ENCODE measurements at places on chromosomes 12 and 14. TPM values are rescaled to one million over a fixed set of nuclear protein-coding genes. Genes with fewer than 3 reads are reported as not detected.
A peak's percentile ranks its signal among the peaks of the same experiment; 100 is the strongest.

DNA sequence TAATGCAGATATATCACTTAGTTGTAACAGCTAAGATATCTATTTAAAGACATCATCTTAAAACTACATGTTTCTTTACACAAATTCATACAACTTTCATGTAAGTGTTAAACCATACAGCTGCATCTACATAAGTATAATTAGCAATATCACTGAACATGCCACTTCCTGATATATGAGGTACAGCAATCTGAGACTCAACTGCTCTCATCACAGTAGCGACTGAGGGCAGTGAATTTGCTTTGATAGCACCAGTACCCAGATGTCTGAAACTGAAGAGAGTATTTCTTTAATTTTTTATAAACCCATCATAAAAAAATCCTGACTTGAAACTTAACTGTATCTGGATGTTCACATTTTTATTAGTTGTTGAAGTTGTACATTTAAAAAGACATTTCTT, 34.7 kb upstream of the NUAK1 start:
- no peak for DNase-seq

DNA sequence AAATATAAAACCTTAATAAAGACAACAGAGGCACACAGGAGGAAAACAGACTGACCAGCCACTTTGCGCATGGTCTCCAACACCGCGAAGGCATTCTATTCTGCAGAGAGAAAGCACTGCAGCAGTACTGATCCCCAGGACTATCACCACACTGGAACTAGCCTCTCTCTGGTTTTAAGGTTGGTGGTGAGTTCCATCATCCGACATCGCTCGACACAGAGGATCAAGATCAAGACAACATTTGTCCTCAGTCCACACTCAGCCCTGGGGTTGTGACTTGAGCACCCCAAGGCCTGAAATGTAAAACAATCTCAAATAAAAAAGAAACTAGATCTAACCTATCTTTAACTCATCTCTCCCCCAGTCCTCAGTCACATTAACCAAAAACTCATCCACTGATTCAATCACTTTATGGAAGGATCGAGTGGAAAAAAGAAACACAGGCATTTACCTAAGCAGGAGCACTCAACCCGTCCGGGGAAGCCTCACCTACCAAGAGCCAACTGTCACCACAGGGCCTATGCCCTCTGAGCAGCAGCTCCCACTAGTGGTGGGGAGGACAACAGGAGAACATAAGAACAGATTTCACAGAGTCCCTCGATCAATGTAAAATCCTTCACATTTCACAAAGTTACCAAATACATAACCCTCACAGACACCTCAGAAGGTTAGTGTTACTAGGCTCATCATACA, 17.7 kb downstream of the STXBP6 start:
- no peak for DNase-seq

- no peak for DNase-seq
Observed at GRCh38 chr12:128745772-128746689, 77.7 kb downstream of the SLC15A4 start.

GRCh38 chr14:68395604-68396003, 397.3 kb downstream of the ZFP36L1 start:
- DNase-seq, result no peak

DNA sequence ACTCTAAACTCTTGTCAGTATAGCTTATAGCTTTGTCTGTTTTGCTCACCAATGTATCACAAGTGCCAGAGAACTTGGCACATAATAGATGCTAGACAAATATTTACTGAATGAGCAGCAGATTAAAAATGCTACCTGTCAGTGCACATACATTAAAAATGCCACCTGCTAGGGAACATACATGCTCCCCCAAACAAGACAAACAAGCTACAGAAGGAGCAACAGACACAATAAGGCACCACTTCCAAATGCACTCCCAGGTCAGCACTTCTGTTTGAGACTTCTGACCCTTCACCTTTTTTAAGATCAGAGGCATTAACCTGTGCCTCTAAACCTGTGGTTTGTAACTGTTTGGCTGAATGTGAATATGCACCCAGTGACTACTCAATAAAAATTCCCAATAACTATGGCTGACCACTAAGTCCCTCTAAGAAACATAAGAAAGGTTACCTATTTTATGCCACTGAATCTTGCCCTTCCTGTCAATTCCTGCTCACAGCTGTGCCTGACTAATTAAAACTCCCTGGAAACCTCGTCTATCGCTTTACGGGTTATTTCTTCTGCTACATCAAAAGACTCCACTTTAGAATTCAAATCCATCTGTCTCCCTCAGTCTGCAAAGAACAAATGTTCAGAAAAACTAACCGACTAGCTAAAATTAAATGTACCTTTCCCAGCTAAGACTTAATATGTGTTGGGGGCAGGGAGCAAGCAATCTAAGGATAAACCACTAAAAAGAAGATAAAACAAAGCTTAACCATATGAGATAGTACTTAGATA, 41.0 kb downstream of the HECTD4 start:
- DNase-seq, result no peak

GRCh38 chr12:132494294-132495164, 4.6 kb downstream of the FBRSL1 start:
- peak; percentile 78 for DNase-seq

DNA sequence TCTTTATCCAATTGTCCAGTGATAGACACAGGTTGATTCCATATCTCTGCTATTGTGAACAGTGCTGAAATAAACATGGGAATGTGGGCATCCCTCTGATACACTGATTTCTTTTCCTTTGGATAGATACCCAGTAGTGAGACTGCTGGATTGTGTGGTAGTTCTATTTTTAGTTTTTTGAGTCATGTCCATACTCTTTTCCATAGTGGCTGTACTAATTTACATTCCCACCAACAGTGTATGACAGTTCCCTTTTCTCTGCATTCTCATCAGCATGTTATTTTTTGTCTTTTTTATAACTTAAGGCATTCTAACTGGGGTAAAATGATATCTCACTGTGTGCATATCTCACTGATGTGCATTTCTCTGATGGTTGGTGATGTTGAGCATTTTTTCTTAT, 24.8 kb upstream of the VASH1 start:
- no peak for DNase-seq

DNA sequence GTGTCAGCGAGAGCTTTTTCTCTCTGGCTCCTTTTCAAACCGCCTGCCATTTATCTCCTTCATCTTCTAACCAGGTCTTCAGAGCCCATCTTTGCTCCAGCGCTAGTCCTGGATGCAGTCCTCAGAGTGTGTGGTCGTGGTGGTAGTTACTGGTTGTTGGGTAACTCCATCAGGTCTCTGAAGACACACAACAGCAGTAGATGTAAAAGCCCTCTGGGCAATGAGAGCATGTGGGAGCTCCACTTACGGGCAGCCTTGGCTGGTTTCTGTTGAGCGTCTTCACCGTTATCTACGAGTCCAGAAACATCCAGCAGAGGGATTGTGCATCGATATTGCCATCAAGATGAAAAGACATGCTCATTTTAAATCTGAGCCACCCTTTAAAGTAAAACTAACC, 61.2 kb downstream of the FBXL14 start:
- no peak for DNase-seq

DNA sequence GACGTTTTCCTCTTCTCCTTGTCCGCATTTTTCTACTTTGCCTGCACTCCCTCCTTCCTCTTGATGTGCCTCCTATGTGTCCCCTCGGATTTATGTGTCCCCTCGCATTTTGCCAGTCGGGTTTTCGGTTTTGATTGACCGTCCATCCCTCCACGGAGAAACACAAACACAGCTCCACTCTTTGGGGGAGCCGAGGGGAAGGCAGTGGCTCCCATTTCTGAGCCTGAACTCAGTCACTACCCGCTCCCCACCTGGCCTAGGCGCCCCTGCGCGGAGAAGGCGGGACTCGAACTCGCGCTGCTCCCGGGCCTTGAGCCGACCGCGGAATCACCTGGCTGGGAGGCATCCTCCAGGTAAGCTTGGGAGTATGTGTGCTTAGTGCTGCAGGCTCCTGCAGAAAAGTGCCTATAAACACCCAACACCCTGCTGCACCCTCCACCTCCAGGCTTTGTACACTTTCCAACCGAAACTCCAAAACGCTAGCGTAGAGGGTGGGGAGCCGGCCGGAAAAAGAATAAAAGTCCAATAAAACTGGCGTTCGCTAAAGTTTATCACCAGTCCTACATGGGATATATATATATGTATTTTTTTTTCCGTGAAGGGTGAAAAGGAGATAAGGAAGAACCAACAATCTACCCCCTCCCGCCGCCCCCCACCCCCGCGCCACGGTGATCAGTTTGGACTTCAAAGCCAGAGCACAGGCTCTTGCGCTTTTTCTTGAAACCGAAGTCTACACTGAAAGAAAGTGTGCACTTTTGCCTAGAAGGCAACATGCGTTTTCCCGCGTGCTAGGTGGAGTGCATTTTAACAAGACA, 3.3 kb upstream of the CCND2 start:
- DNase-seq, result peak; percentile 15

DNA sequence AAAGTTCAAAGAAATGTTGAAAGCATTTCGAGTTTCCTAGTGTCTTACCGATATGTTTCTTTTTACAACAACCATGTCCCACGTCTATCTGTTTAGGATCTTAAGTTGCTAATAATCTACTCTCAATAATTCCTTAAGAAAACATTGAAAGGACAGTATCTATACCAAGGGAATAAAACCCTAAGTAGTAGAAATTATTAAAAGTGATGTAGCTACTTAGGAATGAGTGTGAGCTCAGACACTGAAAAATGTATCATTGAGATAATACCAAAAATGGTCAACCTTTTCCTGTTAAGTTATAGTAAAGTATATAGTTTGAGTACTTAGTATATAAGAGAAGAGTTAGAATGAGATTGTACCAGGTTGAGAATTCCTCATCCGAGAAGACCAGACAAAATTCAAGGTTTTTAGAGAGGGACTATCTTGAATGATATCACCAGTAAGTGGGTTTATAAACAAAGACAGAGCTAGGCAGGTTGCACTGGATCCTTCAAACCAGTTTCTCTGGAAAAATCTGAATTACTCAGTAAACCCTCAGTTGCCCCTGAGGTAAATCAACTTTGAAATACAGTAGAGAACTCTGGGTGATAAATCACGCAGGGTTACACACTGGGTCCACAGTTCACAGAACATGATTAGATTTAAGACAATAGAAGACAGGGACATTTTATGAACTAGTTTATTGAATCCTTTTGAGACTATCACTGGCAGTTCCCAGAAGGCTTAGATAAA, 96.8 kb downstream of the ERGIC2 start:
- DNase-seq, result no peak

DNA sequence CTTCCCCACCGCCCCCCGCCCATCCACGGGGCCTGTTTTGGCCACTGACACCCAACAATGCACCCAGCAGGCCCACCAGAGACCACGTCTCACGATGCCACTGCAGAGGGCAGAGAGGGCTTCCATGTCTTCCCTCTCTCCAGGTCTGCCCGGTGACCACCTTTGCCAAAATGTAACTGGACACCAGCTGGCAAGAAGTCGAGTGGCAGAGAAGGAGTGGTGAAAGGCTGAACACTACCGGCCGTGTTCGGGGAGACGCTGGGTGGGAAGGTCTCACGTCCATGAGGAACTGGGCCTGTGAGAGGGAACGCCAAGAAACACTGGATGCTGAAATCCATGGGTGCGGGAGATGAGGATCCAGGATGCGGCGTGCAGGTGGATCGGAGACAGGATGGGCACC, 308.2 kb downstream of the ADGRD1 start:
- DNase-seq, result peak; percentile 69

DNA sequence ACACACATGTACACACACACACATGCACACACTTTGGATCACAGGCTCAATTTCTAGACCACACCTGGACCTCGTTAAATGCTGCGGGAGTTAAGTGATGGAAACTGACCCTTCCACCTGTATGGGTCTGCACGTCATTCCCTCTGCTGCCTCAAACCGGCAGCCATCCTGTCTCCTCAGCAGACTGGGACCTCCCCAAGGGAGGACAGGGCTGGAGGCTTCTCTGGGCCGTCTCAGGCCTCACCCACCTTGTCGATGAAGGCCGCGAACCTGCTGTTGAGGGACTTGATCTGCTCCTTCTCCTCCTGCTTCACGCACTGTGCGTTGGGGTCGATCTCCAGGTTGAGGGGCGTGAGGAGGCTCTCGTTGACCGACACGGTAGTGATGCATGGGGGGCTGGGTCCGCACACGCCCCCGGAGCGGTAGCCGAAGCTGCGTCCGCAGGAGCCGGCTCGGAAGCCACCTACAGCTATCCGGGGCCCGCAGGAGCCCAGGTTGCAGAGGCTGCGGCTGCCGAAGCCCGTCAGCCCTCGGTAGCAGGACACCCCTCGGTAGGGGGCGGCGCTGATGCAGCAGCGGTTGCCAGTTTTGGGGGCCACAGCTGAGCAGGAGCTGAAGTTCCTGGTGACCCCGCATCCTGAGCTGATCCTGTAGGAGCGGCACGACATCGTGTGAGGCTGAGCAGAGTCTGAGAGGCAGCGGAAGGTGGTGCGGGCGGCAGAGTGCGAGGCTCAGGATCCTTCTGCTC, at the start of gene KRT85:
KRT85 (minus strand) TSS at position 744 of the 748 bp plus-strand sequence; CDS start at position 668, 76 bp downstream.
- DNase-seq, result no peak

GRCh38 chr14:82009076-82009475, 475.4 kb upstream of the SEL1L start:
- DNase-seq, result no peak

DNA sequence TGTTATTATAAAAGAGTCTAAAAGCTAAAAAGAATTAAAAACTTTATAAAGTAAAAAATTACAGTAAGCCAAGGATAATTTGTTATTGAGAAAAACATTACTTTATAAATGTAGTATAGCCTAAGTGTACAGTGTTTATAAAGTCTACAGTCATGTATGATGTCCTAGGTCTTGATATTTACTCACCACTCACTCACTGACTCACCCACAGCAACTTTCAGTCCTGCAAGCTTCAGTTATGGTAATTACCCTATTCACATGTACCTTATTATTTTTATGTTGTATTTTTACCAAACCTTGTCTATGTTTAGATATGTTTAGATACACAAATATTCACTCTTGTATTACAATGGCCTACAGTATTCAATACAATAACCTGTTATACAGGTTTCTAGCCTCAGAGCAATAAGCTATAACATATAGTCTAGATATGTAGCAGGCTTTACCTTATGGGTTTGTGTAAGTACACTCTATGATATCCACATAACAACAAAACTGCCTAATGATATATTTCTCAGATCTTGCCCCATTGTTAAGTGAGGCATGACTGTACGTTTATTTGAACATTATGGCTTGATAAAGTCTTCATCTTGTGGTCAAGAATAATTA, 113.7 kb upstream of the KITLG start:
- no peak for DNase-seq

- no peak for DNase-seq
Observed at GRCh38 chr12:129552996-129553750, 350.7 kb downstream of the TMEM132D start.

DNA sequence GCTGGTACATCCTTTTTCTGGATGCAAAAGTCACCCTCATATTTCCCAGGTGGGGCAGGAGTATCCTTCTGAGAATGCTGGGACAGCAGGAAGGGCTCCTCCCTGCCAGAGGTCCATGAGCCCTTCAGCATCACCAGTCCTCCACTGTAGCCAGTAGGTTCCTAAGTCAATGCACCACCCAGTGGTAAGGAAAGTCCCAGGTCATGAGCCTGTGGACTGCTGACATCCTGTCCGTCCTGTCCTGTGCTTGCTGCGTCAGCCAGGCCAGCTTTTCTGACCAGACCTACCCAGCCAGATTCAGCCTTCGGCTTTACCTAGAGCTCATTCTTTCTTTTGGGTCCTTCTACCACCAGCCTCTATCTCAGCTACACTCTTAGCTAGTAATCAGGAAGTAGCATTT, 23.0 kb upstream of the ACTN1 start:
- DNase-seq, result no peak

Gene SLC39A5
- not detected for total RNA-seq

Gene RAD9B
- total RNA-seq, result 0.45 TPM

Gene BEGAIN
- total RNA-seq, result 0.50 TPM

Gene CLEC2A
- not detected for total RNA-seq

Gene DNM1L
- 93.7 TPM for total RNA-seq

Gene RAN
- 123 TPM for total RNA-seq

Gene MLF2
- 110 TPM for total RNA-seq

Gene CCDC38
- total RNA-seq, result 0.67 TPM

Gene KRT2
- total RNA-seq, result not detected

Data from thyroid gland (tissue), 4 donors.